ENCODE measurements at places on chromosomes 13 and 19.

GRCh38 chr19:24051516-24051915, 35.5 kb upstream of the ZNF254 start:
- no peak for DNase-seq

DNA sequence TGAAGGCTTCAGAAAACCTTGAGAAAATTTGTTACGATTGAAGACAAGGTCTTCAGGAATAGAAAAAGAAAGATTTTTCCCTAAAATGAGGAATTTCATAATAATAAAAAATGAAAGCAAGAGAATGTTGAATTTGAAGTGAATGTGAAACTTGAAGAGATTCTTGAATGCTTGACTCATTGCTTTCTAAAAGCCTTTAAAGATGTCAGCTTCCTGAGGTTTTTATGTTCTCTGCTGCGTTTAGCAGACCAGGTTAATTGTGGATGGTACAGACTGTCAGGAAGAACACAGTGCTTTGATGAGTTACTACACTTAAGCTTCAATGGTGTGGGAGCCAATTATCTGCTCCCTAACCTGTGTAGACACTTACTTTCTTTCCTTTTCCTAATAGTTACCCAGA, 96.3 kb upstream of the FNDC3A start:
- no peak for DNase-seq

DNA sequence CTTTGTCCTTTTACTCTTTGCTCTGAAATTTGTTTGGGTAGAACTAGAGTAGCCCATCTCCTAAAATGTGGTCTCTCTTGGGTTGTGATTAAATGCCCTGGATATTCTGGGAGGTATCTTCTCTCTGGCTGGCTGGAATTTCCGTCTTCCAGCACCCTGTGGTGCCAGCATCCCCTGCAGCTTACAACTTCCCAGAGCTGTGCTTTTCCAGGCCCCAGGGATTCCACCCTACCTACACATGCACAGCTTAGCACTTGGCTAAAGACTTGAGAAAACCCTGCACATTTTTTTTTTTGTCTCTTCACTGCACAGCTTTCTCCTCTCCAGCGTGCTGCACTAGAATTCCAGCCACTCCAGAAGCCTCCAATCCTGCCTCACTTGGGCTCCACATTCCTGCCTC, 334.7 kb downstream of the IRS2 start:
- DNase-seq, result no peak

DNA sequence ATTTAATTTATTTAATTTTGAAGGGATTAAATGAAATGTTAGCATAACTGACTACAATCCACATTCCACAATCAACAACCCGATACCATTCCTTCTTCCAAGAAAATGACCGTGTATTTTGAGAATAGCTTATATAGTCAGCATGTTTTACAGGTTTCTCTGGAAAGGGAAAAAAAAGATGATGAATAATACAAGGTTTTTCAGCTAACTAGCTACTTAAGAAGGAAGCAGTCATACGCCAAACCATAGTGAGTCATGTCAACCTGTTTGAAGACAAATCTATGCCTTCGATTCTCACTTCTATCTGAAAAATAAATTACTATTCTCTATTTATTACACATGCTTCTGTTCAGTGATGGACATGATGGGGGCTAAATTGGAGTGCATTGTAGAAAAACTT, 258.6 kb downstream of the EFNB2 start:
- DNase-seq, result no peak

- DNase-seq, result peak; percentile 20
Measured at GRCh38 chr19:33005440-33005839, 33.4 kb downstream of the FAAP24 start.

DNA sequence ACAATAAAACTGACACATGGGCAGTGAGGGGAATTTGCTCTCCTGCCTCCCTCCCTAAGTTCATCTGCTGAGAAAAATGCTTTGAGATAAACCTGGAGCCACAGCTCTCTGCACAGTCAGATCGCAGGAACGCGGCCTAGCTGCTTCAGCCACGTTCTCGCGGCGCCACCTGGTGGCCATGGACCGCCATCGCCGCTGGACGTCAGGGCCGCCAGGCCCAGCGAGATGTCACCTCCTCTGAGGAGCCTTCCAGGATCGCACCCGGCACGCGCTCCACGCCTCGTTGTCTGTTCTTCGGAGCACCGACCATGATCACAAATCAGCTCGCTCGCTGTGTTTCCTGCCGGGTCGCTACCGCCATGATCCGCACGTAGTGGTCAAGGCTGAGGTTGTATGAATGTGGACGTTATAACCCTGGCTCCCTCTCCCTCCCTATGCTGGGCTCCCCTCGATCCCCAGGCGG, 20.6 kb upstream of the USP29 start:
- DNase-seq, result no peak

GRCh38 chr13:104301171-104301975, 1235.2 kb upstream of the SLC10A2 start:
- DNase-seq, result no peak

DNA sequence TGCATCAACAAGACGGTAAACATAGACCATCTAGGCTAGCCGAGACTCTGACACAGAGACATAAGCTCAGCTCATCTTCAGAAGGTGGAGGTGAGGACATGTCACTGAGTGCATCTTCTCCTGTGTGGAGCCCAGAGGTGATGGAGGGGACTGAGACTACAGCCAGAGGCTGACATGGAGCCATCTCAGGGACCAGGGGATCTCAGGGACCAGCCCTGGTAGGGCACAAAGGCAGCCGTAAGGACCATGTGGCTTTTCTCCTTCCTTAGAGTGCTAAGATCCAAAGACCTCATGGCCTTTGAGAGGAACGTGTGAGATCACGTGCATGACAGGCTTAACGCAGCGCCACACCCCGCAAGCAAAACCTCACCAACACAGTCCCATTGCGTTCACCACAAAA, 126.9 kb downstream of the RAB20 start:
- no peak for DNase-seq
